ENCODE measurements at places on chromosomes 6 and 20.

DNA sequence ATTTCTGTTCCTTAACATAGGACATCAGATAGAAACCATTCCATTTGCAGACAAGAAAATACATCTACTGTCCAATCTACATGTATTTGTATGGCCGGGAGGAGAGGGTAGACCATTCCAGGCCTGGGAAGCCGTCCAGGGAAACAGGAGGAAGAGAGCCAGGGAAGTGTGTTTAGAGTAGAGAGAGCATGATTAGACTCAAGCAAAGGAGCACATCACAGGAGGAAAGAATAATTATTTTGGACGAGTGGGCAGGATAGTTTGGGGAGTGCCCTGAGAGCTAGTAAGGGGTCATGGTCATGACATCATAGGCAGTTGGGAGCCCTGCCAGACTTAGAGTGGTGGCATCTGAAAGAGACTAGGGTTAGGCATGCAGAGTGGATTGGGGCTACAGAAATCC is 250.0 kb downstream of the HIVEP2 start:
- no peak for DNase-seq

- DNase-seq, result no peak
Measured at GRCh38 chr6:27139756-27140579, 107.5 kb upstream of the PRSS16 start.

GRCh38 chr6:166621114-166621540 is 5.9 kb downstream of the RPS6KA2 start:
- no peak for DNase-seq

- peak; percentile 75 for DNase-seq
Measured at GRCh38 chr6:24581084-24581669, 64.8 kb downstream of the KIAA0319 start.

- DNase-seq, result no peak
Measured at GRCh38 chr20:1334761-1335160, 5.8 kb upstream of the SDCBP2 start.

Measured in stimulated activated naive CD4-positive, alpha-beta T cell treated with Interleukin-2 at 50 U/mL for 16 hours (primary cell).